ENCODE measurements at places on chromosomes 13 and 19.

DNA sequence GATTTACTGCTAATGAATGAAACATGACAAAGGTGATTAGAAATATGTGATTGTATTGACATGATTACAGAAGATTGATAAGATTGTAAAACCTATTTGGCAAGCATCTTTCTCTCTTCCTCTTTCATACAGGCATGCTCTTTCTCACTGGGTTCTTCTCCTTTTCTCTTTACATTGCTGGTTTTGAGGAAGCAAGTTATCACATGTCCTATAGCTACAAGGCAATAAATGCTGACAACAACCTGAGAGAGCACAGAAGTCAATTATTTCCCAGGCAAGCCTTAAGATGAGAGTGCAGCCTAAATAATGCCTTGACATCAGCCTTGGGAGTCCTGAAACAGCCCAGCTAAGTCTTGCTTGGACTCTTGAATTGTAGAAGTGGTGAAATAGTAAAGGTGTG, 875.0 kb downstream of the SLITRK1 start:
- no peak for DNase-seq

DNA sequence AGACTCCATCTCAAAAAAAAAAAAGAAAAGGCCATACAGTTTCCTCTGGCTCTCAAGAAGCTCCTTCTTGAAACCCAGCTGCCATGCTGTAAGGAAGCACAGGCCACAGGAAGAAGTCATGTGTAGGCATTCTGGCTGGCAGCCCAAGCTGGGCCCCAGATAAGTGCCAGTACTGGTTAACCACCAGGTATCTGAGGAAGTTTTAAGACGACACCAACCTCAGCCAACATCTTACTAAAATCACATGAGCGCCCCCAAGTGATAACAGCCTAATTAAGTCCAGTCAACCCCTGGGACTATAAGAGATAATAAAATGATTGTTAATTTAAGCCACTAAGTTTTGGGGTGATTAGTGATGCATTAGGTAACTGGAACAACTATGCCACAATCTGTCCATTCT, 27.4 kb upstream of the AKT2 start:
- DNase-seq, result no peak

GRCh38 chr19:15696654-15697194, 23.8 kb downstream of the CYP4F12 start:
- no peak for DNase-seq

DNA sequence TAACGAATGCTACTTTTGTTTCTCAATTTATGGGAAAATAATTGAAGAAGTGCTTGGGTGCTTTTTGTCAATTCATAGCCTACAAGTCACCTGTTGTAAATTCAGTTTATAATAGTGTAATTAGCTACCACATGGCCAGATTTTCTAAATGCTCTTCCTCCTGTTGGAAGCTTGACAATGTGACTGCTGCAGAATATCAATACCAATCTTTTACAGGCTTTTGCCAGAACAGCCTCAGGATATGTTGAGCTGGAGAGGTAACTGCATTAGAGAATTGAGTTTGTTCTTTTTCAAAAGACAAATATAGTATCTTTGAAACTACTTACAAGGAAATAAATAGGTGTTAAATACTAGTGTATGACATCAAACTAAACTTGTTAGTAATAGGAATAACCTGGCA, 277.8 kb downstream of the POU4F1 start:
- DNase-seq, result no peak

GRCh38 chr19:49058562-49058961, 1.0 kb upstream of the CGB7 start:
- no peak for DNase-seq

DNA sequence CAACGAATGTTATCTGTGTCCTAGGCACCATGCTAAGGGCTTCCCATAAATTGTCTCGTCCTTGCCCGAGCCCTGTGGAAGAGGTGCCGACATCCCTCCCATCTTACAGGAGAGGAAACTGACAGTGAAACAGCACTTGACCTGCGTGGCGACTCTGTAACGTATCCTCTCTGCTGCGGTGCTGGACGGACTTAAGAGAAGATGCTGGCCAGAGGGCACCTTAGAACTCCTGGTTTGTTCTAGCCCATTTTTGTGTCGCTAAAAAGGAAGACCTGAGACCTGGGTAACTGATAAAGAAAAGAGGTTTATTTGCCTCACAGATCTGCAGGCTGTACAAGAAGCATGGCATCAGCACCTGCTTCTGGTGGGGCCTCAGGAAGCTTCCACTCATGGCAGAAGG, 68.6 kb downstream of the KCTD15 start:
- no peak for DNase-seq

DNA sequence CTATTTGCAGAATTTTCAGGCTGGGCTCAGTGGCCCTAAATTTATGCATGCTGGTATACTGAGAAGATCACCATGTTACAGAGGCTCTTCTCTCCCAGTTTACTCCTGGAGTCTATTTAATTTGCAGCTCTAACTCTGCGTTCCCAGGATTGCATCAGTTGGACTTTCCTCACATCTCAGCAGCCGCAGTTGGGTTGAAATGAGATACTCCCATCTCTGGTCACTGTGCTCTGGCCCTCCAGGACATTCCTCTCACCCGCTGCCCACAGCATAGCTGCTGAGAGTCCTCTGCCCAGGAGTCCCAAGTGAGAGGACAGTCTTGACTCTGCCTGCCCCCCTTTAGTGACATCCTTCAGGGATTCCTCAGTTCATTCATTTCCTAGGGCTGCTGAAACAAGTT, 150.9 kb downstream of the LACC1 start:
- no peak for DNase-seq

DNA sequence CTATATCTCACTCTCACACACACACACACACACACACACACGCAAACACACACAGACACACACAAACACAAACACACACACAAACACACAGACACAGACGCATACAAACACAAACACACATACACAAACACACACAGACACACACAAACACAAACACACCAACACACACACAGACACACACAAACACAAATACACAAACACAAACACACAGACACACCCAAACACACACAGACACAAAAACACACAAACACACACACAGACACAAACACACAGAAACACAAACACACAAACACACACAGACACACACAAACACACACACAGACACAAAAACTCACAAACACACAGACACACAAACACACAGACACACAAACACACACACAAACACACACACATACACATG, 329.0 kb downstream of the ZNF536 start:
- DNase-seq, result no peak

DNA sequence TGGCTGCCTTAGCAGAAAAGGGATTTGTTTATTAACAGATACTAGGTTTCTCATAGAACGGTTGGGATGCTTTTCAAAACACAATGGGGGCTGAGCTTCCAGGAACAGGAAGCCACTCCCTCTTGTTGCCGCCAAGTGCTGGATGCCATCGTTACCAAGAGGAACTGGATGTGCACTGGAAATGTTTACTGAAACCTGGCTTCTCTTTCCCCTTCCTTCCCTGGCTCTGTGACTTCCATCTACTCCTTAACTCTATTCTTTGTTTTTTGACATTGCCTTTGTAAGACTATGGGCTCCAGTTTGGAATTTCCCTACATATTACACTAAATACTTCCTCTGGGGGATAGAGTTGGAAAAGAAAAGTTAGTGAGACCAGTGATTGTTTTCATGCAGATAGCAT, 11.7 kb upstream of the KL start:
- no peak for DNase-seq

- DNase-seq, result no peak
Observed at GRCh38 chr19:42422092-42422900, 4.9 kb downstream of the LIPE start.

DNA sequence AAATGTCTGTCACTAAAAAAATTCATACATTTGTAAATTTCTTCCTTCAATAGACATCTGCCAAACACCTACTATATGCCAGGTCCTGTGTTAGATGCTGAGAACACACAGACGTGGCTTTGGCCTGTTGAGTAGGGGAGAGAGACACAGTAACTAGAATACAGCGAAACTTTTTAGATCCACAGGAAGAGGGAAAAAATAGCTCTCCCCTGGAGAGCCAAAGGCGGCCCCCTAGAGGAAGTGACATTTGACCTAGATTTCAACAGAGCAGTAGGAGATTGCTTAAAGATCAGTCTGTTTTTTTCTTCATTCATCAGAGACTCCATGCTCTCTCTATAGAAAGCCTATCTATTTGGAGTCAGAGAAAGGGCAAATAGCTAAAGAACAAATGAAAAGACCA, 11.3 kb downstream of the LCP1 start:
- DNase-seq, result no peak

- peak; percentile 40 for DNase-seq
Observed at GRCh38 chr19:3573858-3574637, 1.3 kb downstream of the HMG20B start.

GRCh38 chr19:46620716-46621115, 4.2 kb downstream of the PTGIR start:
- DNase-seq, result no peak

DNA sequence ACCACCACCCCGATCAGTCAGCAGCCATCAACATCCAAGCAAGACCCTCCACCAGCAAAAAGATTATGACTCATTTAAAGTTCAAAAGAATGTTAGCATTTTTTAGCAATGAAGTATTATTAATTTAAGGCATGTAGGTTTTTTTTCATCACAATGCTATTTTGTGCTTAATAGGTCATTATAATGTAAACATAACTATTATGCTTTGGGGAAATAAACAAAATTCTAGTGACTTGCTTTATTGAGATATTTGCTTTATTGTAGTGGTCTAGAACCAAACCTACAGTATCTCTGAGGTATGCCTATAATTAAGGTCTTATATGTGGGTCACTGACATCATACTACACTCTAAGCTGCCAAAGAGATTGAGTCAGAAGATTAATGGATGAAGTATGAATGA, 20.0 kb downstream of the KLF12 start:
- no peak for DNase-seq

GRCh38 chr13:91134803-91135184, 212.7 kb upstream of the MIR17HG start:
- no peak for DNase-seq

GRCh38 chr19:5814123-5814851, 9.4 kb downstream of the NRTN start:
- no peak for DNase-seq

GRCh38 chr19:29420482-29421195, 105.2 kb upstream of the VSTM2B start:
- DNase-seq, result no peak

- no peak for DNase-seq
Observed at GRCh38 chr19:9645472-9645871, 24.4 kb upstream of the ZNF561 start.

GRCh38 chr19:45293682-45294081, 29.0 kb downstream of the CKM start:
- DNase-seq, result no peak

DNA sequence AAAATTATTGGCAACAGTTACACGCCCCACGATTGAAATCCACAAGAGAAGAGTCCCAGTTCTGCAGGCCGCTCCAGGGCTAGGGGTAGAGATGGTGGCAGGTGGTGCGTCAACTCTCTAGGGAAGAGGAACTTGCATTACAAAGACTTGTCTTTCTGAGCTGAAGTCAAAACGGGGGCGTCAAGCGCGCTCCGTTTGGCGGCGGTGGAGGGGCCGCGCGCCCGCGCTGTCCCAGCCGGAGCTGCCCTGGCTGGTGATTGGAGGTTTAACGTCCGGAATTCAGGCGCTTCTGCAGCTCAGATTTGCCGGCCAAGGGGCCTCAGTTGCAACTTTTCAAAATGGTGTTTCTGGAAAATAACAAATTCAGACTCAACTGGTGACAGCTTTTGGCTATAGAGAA, 38.9 kb downstream of the SOX1 start:
- no peak for DNase-seq

GRCh38 chr13:29922896-29923295, 72.5 kb upstream of the UBL3 start:
- no peak for DNase-seq

DNA sequence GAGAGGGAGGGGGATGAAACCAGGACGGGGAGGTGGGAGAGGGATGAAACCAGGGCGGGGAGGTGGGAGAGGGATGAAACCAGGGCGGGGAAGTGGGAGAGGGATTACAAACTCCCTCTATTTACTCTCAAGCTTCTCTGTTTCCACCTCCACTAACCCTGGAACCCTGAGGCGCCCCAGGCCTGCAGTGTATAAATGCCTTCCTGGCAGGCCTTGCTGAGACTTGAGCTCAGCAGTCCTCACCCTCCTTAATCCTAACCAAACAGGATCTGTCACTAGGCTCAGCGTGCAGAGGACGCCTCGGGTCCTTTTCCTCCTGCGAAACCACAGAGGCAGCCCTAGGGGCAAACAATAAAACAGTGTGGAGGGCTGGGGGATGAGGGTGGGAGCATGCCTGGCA, 32.1 kb upstream of the OR1M1 start:
- no peak for DNase-seq

GRCh38 chr13:102440259-102440936, 38.5 kb upstream of the FGF14 start:
- no peak for DNase-seq

DNA sequence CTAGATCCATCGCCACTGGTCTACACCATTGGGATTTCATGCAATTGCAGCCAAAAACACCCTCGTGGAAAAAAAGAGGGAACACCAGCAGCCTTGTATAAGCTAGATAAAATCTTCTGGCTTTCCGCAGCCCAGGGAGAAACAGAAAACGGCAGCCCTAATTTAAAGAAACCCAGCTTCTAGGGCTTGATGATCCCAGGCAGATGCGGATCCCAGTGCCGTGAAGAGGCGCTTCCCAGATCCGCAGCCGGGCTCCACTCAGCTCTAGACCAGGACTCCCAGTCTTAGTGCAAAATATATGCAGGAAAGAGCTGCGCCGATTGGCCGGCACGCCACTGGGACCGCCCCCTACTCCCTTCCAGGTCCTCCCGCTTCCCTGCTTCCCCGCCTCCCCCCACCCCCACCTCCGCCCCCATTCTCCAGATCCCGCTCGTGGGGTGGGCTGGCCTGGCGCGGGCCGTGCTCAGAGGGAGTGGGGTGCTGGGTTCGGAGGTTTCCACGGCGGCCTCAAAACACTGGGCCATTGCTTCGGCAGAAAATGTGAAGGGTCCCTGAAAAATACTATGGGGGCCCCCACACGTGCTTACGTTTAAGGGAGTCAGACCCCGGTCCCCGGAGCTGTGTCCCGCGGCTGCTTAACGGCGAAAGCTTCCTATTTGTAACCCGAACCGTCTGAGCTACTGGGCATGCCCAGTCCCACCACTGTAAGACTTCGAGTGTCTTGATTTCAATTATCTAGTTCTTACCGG, 63.1 kb downstream of the SERP2 start:
- DNase-seq, result peak; percentile 5

GRCh38 chr19:2544576-2545415, 68.9 kb downstream of the GADD45B start:
- no peak for DNase-seq

- no peak for DNase-seq
Observed at GRCh38 chr19:46860846-46861690, at the start of gene ARHGAP35. TSS of gene ARHGAP35 (plus strand) at chr19:46860997. CDS start at chr19:46918676, 57,679 bp downstream.

DNA sequence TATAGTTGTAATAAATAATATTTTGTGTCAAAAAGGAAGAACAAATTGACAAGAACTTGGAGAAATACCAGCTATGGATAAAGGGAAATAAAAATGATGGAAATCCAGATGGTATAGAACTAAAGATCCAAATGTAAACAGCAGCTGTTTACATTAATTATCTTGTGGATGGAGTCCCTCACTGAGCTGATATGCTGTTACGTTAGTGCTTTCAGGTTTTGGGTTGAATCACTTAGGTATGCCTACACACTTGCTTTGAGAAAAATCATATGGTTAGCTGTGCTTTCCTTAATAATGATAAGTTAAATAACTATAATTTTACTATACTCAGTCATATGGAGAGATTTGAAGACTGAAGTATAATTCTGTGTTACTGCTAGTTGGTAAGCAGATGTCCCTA, 27.7 kb downstream of the WASF3 start:
- DNase-seq, result no peak

GRCh38 chr19:4693078-4693350, 22.9 kb upstream of the MYDGF start:
- no peak for DNase-seq

All from activated CD8-positive, alpha-beta memory T cell treated with anti-CD3 and anti-CD28 coated beads for 4 hours (primary cell).